COLO829 (cell line): ENCODE measurements at places on chromosomes 4 and X.

DNA sequence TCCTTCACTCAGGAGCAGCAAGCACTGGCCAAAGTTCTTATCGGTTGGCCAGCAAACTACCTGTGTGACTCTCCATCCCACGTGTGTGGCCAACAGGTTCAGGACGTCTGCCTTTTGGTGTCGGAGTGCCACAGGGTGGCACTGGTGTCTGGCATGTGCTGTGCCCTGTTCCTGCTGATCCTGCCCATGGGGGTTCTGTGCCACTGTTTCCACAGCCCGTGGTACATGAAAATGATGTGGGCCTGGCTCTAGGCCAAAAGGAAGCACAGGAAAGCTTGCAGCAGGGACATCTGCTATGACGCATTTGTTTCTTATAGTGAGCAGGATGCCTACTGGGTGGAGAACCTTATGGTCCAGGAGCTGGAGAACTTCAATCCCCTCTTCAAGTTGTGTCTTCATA, 4.6 kb upstream of the TLR2 start:
- no peak for DNase-seq

GRCh38 chrX:43640482-43640881, 15.6 kb upstream of the MAOA start:
- no peak for DNase-seq

- DNase-seq = no peak
Observed at GRCh38 chr4:42277291-42277690, 120.0 kb upstream of the SHISA3 start.

DNA sequence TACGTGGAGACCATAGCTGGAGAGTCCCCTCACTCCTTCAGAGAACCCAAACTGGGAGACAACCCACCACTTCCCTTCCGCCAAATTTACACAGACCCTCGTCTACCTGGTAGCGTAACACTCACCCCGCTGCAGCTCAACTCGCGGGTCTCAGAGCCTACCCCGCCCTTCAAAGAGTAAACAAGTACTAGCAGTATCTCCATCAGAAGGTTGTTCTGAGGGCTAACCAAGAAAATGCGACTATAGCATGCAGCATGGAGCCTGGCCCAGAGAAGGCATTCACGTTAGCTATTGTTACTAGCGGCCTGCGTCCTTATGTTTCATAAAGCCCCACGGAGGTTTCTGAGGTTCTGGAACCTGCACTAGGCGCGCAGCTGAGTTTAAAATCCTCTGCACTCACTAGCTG, 531 bp upstream of the MANBA start:
- DNase-seq = no peak

- no peak for DNase-seq
Observed at GRCh38 chr4:77104388-77104787, 28.6 kb upstream of the CCNI start.

DNA sequence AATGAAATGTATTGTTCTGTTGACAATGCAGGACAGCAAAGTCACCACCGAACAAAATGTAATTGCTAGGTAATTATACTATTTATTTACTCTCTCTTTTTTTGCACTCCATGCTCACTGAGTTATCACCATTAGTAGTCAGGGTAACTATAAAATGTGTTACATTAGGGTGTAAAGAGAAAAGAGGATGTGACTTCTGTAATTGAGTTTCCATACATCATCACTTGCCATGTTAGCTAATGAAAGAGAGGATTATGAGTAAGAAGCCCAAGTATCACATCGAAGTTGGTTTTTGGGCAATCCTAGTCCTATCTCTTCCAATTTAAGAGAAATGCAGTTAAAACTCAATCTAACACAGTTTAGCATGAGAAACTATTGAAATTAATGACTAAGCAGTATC, 7.6 kb downstream of the ZXDA start:
- no peak for DNase-seq

GRCh38 chr4:109332926-109333464, 30.5 kb upstream of the COL25A1 start:
- DNase-seq = no peak

GRCh38 chr4:141636771-141637460, 533 bp downstream of the IL15 start:
- peak; percentile 48 for DNase-seq

GRCh38 chr4:148903388-148903787, 461.2 kb upstream of the NR3C2 start:
- DNase-seq = no peak

DNA sequence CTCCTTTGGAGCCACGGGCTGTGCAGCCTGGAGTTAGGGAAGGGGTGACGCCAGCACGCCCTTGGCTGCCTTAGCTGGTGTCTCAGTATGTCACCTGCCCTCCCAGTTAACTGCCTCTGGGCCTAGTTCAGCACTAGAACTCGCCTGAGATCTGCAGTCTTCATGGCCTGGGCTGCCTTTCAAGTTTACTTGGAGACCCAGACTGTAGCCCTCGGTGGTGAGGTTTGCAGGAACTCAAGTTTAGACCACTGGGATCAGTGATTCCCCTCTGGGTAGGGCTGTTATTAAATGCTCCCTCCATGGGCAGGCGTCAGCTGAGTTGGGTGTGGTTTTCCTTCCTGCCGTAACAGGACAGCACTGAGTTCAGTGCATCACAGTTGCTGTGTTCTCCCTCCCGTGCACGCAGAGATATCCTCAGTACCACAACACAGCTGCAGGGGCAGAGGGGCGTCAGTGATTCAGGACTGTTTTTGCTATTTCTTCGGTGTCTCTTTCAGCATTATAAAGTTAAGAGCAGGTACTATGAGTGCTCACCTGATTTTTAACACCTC, 30.5 kb downstream of the PLAC8 start:
- no peak for DNase-seq

DNA sequence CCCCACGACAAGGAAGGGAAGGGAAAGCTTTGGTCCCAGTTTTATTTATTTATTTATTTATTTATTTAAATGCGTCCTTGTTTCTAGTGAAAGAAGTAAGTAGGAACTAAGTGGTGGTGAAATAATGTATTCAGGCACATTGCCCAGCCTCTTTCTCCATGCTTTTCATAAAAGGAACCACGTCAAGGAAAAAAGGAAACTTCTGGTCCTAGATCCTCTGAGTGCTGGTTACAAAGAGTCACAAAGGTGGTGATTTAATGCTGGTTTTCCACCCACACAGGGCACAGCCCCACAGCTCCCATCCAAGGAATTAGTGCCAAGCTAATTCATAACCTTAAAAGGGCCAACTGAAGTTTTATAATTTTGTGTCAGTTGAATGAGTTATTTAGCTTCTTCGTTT, 206.6 kb upstream of the GYPA start:
- DNase-seq = no peak

GRCh38 chrX:310621-311155, 7.9 kb downstream of the GTPBP6 start:
- no peak for DNase-seq

GRCh38 chr4:186170966-186171365, 20.4 kb upstream of the CYP4V2 start:
- DNase-seq = no peak

GRCh38 chr4:67680581-67681222, 20.3 kb downstream of the UBA6 start:
- DNase-seq = no peak

- DNase-seq = no peak
Observed at GRCh38 chr4:2646396-2647149, 109.6 kb downstream of the TNIP2 start.

GRCh38 chr4:147825451-147826287, 93.8 kb downstream of the ARHGAP10 start:
- no peak for DNase-seq

- DNase-seq = no peak
Observed at GRCh38 chrX:10576777-10577447, 43.5 kb downstream of the MID1 start.
